Urothelium cell line (cell line): ENCODE measurements at places on chromosomes 7 and 10.
A peak's percentile ranks its signal among the peaks of the same experiment; 100 is the strongest.

- DNase-seq, result no peak
Observed at GRCh38 chr7:152553671-152554317, 118.0 kb upstream of the KMT2C start.

- no peak for DNase-seq
Observed at GRCh38 chr10:91796331-91797047, 1.7 kb upstream of the TNKS2 start.

- DNase-seq, result no peak
Observed at GRCh38 chr7:36710186-36710791, 14.0 kb downstream of the AOAH start.

DNA sequence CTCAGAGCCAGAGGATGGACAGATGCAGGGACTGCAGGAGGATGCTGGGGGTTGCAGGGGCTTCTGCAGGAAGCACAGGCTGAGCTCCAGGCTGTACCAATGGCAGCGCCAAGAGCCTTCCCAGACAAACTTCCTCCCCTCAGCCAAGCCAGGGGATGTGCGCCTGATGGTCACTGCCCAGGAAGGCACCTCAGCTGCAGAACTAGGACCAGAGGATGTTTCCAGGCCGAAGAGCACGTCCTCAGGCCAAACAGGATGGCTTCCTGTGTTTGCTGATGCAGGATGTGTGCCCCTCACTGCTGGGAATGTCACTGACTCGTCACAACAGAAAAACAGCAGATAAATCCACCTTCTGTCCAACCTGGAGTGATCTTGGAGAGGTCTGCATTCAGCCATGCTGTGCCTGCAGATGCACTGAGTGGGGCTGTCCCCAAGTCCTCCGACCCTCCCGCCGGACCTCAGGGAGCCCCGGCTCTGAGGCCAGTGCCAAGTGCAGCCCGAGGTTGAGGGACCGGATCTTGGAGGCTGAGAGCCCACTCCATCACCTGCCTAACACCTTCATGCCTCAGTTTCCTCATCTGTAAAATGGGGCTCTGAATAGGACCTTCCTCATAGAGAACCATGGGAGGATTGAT, 152.5 kb upstream of the CHST15 start:
- no peak for DNase-seq

- DNase-seq, result no peak
Observed at GRCh38 chr7:122055073-122055472, 89.0 kb downstream of the AASS start.

DNA sequence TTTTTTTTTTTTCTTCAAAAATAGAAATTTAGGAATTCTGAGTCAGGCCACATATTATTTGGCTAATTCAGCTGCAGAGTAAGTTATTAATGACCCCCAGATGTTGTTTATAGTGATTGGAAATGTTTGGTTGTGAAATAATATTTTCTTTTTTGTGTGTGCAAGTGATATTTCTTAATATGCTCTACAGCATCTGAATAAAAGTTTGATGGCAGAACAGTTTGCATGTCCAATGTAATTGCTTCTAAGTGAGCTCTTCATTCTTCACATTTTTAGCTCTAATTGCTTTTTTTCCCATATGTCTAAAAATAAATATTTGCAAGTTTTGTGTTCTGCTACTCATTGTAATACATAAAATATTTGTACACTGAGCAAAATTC, 116.0 kb downstream of the ARID5B start:
- no peak for DNase-seq

DNA sequence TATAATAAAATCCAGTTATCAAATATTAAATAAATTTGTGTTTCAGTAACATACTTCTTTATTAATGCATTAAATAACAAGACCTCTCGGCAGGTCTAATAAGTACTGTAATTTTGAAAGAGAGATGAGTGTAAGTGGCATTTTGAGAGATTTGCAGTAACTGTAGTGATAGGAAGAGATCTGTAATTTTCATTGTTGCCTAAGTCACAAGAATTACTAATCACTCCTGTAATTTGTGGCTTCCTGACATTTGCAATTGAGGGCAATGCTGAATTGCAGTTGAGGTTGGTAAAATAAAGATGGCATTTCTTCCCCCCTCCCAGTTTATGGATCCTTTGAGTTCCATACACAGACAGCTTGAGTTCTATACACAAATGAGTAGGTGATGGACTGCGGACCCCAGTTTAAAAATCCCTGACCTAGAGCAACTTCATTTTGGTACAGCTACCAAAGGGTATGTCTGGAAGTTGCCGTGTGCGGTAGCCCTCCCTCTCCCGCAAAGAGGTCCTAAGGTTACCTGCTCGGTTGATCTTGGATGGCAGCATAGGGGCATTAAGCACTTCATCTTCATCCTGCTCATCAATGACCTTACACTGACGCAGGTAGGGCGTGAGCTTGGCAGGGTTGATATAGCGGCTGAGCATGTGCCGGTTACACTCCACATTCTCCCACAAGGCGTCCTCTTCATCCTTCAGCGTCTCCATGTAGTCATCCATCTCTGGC, 96.4 kb downstream of the CARD11 start:
- DNase-seq, result no peak

DNA sequence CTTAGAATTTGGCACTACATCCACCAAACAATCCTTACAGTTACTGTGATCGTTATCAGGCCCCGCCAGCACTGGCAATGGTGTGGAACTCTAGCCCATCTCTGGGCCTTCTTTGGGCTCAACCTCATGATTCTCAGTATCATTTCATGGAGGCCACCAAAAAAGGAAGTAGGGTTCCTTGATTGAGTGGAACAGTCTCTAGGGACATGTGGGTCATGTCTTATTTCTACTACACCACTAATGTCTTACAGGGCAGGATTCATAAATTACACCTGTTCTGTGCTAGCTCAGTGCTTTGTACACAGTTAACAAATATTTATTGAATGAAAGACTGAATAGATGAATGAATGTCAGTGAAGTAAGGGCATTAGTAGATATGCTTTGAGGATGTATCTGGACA, 53.9 kb downstream of the AP3M1 start:
- DNase-seq, result no peak

GRCh38 chr7:76302347-76303201, at the start of gene HSPB1:
HSPB1 (plus strand) TSS chr7:76302673; CDS start chr7:76302713, 40 bp downstream.
- DNase-seq, result peak; percentile 90

DNA sequence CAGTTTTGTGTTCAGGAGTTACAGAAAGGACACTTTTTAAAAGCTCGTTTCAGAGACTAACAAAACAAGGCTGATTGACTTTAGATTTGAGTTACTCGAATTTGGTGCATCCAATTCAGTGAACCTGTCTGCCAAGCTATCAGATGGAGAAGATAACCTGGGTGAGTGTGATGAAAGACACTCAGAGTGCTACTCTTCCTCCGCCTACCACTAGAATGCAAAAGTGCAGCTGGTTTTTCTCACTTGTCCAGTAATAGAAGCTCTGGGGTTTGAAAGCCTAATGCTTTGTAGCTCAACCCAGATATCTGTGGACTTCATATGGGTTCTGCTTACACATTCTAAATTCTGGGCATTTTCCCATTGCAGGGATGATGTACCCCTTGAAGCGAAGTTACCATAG, 82.8 kb upstream of the NPY start:
- no peak for DNase-seq

- DNase-seq, result no peak
Observed at GRCh38 chr10:52956861-52957260, 184.3 kb upstream of the MBL2 start.

- peak; percentile 65 for DNase-seq
Observed at GRCh38 chr7:94375691-94376090, 19.0 kb upstream of the COL1A2 start.

DNA sequence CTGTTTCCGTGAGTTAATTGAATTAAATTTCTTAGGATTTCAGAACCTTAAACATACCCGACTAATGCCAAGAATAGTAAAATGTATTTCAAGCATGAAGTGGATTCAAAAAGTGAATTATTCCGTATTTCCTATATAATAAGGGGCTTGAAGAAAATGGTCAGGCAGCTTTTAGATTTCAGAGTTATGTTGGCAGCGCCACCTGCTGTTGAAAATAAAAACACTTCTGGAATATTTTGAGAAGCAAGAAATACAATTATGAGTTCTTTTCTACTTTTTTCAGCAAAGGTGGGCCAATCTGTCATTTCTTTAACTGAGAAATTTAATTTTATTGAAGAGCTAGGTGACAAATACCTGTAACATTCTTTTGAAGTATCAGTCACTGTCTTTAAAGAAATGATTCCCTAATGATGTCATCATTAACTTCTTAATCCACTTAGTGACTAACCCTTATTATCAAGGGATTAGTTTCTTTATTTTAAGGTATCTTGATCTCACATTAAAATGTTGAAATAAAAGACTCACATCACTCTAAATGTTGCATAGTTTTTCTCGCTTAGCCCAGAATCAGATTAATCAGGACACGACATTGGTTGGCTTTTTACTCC, 36.6 kb upstream of the AGR3 start:
- DNase-seq, result no peak

- no peak for DNase-seq
Observed at GRCh38 chr10:96263669-96264068, 7.7 kb downstream of the BLNK start.

GRCh38 chr7:105599551-105599950, 18.3 kb upstream of the EFCAB10 start:
- no peak for DNase-seq

- no peak for DNase-seq
Observed at GRCh38 chr10:49837051-49837478, 74.9 kb upstream of the OGDHL start.

GRCh38 chr7:51349820-51350545, 33.4 kb upstream of the COBL start:
- DNase-seq, result peak; percentile 62

GRCh38 chr10:36393801-36394200, 731.6 kb upstream of the ANKRD30A start:
- DNase-seq, result no peak

DNA sequence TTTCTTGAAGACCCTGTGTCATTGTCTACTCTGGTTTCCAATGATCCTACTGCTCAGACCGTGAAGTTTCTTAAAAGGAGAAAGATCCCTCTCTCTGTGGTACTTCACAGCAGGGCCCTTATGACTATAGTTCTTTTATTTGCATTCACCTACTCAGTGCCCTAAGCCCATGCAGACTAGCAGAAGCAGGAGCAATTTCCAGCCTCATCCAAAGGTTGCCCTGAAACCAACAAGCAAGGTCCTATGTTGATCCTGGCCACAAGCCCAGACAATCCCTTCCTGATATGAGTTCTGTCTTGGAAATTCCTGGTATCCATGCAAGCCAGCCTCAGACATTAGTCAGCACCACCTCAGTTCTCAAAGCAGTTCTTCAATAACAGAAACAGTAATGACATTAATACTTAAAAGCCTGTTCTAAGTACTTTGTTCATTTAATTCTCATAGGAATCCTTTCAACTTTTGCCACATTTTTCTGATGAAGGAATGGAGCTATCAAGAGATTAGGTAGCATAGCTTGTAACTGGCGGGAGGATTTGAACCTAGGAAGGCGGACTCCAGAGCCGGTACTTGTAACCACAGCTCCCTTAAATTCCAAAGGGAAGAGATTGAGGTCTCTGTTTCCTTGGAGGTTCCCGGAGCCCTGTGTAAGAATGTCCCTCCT, 58.1 kb upstream of the ST8SIA6 start:
- peak; percentile 57 for DNase-seq
